ENCODE measurements at places on chromosomes 3 and 15.
A peak's percentile ranks its signal among the peaks of the same experiment; 100 is the strongest.

- no peak for DNase-seq
Measured at GRCh38 chr3:133872161-133872560, 23.5 kb downstream of the RAB6B start.

GRCh38 chr3:195209083-195209846 is 61.7 kb downstream of the XXYLT1 start:
- no peak for DNase-seq

- DNase-seq = no peak
Measured at GRCh38 chr3:191352014-191352413, 21.7 kb upstream of the UTS2B start.

DNA sequence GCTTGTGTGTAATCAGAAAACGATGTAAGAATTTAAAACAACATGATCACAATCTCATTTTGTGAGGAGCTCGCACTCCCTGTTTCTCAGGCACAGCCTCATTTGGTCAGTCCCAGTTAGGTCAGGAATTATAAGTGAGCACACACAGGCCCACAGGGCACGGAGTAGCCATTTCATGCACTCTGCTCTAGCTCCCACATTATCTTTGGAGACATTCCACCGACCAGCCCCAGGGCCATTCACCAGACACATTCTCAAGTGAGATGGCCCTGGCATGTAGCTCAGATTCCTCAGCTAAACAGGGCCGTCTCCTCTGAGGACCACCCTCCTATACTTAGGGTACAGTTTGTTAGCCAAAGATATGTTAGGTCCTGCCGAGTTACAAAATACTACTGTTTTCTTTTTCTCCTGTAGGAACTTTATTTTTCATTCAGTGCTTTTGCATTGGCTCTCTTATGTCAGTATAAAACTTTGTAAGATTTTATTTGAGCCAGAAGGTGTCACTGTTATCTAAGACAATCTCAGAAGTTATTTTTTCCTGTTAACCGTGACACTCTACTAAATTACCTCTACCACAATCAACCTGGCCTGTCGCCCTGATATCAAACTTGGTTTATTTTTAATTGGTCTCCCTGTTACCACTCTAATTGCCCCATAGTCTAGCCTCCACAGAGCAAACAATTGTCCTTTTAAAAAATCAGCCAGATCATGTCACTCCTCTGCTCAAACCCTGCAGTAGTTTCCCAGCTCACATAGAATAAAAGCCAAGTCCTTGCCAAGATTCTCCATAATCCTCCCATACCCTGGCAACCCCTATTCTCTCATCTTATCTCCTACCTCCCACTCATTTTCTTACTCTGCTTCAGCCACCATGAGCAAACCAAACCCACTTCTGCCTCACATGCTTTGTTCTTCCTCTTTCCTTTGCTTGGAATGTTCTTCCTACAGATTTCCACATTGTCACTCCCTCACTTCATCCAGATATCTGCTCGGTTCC is 105.7 kb downstream of the PPP2R3A start:
- DNase-seq = no peak

DNA sequence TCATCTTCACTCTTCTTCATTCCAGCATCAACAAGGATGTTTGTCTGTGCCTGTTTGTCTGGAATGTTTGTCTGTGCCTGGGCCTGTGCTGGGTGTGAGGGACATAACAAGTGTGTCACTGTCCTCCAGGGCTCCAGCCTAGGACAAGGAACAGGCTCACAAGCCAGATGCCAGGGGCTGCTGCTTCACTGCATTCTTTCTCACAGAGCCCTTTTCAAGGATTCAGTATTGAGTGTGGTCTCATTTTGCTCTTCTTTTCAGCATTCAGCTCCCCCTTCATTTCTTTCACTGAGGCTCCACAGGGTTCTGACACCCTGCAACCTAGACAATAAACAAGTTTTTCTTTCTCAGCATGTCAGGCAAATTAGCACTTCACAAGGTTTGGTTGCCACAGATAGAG is 43.6 kb upstream of the KY start:
- peak; percentile 14 for DNase-seq

All from anterior cingulate cortex (tissue), 58 donors.